NCI-H774 (cell line): ENCODE measurements at places on chromosomes 16 and 17.

DNA sequence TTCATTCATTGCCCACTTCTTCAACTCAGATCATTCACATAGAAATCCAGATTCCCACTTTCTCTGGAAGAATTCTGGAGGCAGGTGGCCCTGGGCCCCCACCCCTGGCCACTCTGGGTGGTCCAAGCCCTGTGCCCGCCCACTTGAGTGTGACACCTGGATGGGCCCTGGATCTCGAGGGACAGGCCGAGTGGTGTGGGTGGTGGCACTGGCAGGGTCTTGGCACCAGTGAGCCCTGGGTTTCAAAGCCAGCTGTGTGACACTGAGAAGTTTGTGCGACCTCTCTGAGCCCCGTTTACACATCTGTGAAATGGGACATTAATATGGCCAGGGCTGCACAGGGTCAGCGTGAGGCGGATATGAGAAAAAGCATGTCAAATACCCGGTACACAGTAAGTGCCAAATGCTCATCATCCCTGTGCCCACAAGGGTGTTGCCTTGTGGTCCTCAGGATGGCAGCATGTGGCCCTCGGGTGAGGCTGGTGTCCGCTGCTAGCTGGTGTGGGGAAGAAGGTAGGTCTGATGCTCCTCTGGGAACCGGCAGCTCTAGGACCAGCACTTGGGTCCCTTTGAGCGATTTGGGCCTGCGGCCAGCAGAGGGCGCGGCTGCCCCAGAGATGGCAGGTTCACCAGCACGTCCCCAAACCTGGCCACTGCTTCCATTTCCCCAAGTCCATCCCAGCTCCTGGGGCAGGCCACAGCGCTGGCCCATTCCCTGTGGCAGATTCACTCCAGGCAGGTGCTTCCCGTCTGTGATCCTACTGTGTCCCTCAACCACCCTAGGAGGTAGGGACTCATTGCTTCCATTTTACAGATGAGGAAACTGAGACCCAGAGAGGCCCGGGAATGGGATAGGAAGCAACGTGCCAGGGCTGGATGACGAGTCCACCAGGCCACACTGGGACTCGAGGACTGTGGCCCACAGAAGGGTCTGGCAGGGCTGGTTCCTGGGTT is 3.6 kb downstream of the OSGIN1 start:
- peak; percentile 12 for DNase-seq

DNA sequence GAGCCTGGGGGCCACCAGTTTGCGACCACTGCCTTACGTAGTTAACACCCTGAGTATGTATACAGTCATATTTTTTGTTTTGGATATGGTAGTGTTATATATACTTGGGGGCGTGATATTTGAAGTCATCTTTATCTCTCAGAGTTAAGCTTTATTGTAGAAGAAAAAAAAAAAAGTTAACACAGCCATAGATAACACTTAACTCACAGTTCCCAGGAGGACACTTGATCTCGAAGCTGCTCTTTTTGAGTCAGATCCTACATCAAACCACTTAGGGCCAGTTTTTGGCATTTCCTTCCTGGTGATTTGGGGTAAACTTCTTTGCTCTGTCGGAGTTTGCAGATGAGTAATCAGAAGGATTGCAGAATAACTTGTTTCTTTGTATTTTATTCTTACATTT is 5.8 kb downstream of the ITPRIPL2 start:
- DNase-seq = no peak

- DNase-seq = no peak
Observed at GRCh38 chr17:56499799-56500388, 93.6 kb upstream of the NOG start.

GRCh38 chr16:56302506-56302905 is 111.2 kb downstream of the GNAO1 start:
- no peak for DNase-seq

GRCh38 chr17:77821114-77821513 is 137.4 kb upstream of the TNRC6C start:
- no peak for DNase-seq

DNA sequence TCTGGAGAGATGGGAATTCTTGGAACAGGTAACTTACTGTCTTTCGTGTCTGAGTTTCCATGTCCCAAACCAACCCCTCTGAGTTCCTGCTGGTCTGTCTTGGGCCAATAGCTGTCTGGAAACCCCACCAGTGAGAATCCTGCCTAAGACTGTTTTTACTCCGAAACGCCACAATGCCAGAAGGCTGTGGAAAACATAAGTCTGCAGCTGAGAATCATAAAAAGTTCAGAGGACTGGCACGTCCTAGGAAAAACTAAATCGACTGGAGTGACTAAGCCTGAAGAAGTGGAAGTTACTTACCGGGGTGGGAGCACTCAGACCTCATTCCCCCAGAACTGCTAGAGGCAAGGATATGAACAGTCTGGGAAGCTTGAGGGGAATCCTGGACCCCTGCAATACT is 13.3 kb downstream of the LRRC75A start:
- DNase-seq = no peak

DNA sequence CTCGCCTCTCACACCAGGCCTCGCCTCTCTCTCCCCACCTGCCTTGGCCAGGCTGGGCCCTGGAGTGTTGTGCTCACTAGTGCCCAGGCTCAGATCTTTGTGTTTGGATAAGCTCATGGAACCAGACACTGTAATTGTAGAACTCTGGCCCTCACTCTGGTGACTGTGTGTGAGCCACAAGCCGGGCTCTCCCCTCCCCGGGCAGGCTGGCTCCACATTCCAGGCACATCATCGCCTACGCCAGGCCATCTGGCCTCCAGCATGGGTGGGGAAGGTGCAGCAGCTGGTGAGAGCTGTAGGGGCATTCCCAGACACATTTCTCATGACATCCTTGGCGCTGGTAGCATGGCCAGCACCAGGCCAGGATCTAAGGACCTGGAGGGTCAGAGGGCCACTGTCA is 202.3 kb downstream of the RAB11FIP4 start:
- DNase-seq = no peak

- DNase-seq = no peak
Observed at GRCh38 chr17:74568106-74568873, 981 bp upstream of the CD300H start.

- DNase-seq = no peak
Observed at GRCh38 chr16:8923199-8923598, 40.5 kb downstream of the USP7 start.

GRCh38 chr17:21034340-21035235 is 8.2 kb downstream of the USP22 start:
- no peak for DNase-seq

DNA sequence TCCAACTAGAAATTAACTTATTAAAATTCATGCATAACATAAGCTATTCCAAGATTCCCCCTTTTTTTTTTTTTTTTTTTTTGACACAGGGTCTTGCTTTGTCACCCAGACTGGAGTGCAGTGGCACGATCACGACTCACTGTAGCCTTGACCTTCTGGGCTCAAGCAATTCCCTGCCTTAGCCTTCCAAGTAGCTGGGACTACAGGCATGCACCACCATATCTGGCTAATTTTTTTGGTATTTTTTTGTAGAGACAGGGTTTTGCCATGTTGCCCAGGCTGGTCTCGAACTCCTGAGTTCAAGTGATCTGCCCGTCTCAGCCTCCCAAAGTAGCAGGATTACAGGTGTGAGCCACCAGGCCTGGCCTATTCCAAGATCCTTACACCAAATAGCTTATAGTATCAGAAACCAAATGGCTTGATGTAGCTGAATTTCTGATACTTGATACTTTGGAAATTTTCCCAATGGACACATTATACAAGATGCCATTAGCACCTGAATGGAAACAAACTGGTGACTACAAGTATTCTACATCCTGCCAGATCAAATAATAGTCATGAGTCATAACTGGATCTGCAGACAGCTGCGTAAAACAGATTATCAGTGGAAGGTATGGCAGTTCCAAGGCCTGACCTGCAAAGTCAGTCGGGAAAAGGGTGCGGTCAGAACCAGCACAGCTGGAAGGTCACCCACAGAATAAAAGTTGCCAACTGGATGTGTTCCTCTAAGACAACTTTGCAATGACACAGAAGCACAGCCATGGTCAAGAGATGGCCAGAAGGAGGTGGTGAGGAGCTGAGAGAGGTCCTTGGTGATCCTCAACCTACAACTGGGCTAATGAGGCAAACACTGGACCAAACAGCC is 14.5 kb downstream of the TUBG1 start:
- DNase-seq = peak; percentile 42

DNA sequence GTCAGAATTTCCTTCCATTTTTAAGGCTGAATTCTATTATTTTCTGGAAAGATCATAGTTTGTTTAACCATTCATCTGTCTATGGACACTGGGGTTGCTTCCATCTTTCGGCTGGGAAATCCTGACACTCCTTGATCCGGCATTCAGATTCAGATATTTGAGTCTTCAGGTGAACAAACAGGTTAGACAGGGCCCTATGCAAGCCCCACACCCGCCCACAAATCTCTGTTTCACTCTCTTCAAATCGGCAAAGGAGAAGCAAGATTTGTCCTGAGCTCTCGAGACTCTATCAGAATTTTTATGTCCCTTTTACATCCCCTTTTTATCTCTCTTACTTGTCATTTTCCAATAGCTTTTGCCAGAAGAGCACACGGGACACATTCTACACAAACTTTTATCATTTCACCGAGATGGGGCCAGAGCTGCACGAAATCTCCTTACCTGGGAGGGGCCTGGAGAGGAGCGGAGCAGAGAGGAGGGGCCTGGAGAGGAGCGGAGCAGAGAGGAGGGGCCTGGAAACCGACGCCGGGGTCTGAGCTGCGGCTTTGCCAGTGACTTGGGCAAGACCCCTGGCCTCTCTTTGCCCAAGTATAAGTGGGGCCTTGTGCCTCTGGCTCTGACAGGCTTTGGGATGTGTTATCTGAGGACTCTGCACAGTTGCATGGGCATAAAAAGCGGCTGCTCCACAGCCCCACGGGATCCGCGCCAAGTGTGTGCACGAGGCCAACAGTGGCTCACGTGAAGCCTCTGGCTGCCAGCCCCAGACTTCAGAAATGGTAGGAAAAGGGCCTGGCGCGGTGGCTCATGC is 54.3 kb upstream of the RBFOX3 start:
- DNase-seq = no peak

DNA sequence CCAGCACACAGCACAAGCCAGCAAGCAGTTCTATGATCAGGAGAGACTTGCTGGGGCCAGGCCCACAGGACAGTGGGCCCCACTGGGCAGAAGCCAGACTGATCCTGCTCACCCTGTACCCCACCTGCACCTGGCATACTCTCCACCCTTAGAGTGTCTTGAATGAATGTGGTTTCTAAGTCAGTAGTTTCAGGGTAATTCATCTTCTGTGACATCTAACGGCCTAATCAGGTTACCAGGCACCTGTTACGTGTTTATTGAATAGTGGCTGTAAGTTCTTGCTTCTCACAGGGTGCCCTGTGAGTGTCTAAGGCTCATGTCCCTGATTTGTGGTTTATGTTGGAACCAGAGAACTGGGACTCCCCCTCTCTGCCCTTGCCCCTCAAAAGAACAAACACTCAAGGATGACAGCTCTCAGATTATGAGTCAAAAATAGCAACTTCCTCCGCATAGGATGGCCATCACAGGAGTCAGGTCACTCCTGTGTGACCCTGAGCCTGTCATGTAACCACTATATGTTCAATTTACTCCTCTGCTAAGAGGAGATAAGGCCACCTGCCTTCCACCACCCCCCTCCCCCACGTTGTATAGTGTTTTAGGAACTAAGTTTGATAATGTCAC is 7.0 kb upstream of the OR2C1 start:
- DNase-seq = no peak

GRCh38 chr17:77253611-77254051 is 112.9 kb downstream of the SEC14L1 start:
- DNase-seq = no peak

DNA sequence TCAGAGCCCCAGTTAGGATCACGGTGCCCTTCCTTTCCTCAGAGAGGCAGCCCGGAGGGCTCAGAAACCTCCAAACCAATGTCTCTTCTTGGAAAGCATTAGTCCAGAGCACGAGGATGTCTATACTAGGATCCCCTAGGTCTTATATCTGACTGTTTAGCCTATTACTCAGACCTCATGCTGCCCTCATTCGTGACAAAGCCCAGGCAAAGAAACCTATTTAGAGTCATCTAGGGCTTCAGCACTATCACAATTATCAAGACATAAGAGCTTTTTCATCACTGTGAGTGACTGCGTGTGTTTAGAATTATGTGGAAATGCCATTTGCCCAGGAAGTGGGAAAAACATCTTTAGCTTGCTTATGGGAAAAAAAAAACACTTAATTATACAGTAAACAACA is 159.8 kb upstream of the NOL11 start:
- no peak for DNase-seq

- no peak for DNase-seq
Observed at GRCh38 chr17:48308581-48308980, 121.4 kb downstream of the SKAP1 start.

DNA sequence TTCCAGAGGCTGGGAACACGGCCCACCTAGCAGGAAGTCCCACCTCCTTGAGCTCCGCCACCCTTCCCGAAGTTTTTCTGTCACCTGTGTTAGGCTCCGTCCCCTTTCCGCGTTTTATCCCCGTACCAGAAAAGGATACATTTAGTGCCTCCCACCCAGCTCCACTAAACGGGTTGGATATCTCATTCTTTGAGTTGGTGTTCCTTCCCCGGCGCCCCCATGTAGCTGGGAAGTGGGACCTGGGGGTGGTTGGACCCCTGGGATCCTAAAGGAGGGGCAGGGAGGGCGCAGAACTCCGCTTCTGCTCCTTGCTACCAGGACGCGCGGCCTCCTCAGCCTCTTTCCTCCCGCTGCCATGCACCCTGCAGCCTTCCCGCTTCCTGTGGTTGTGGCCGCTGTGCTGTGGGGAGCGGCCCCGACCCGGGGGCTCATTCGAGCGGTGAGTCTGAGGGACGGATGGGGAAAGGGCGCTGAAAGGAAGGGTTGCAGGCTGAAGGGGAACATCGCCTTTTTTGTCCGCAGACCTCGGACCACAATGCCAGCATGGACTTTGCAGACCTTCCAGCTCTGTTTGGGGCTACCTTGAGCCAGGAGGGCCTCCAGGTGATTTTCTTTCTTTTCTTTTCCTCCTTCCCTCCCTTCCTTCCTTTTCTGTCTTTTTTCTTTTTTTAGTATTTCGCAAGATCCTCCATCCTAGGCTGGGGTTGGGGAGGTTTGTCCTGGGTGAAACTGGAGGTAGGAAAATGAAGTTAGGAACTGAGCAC is 669 bp downstream of the RNF167 start:
- DNase-seq = no peak

- DNase-seq = no peak
Observed at GRCh38 chr17:66813296-66813695, 21.6 kb upstream of the CACNG5 start.

- no peak for DNase-seq
Observed at GRCh38 chr17:70232466-70232865, 63.1 kb downstream of the KCNJ2 start.

GRCh38 chr17:28906706-28907438 is 4.0 kb upstream of the DHRS13 start:
- no peak for DNase-seq
